ENCODE measurements at places on chromosomes 13 and 19.

DNA sequence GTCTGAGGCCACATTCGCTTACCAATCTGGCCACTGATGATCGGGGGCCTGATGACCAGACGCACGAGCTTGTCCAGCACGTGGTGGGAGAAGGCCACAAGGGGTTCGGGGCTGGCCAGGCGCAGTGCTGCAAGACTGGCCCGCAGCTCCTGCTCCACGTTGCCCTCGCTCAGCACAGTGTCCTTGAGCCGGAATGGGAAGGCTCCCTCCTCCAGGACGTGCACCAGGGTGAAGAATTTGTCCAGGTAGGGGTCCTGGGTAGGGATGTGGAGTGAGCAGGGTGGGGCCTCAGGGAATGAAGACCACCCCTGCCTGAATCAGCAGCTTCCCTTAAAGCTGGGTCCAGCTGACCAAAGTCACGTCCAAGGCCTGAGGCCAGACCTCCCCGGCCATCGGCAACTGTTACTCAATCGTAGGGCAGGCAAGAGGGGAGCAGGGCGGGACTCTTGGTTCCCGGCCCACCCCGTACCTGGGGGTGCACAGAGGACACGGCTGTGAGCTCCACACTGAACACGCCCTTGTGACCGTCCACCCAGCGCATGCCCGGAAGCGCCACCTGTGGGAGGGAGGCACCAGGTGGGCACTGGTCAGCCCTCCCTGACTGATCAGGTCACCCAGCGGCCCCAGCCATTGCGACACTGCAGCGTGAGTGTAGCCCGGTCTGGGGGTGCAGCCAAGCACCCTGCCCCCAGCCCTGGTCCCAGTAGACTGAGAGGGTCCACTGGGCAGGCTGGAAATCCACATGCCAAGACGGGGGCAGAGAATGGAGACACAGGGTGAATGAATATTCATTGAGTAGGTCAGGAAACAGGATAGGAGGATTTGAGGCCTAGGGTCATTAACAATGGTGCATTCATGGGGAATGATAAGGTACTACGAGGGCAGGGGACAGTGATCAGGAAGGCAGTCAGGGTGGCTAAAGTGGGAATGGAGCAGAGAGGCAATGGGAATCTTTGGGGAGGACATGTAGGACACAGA lies 2.8 kb upstream of the ANGPTL8 start:
- no peak for DNase-seq

GRCh38 chr19:36009633-36010379 lies 1.2 kb upstream of the SYNE4 start:
- no peak for DNase-seq

- peak; percentile 21 for DNase-seq
These were observed 629 bp upstream of the LRRC63 start for GRCh38 chr13:46211116-46211482.

- DNase-seq, result no peak
These were observed 24.3 kb upstream of the MYDGF start for GRCh38 chr19:4694211-4694987.

DNA sequence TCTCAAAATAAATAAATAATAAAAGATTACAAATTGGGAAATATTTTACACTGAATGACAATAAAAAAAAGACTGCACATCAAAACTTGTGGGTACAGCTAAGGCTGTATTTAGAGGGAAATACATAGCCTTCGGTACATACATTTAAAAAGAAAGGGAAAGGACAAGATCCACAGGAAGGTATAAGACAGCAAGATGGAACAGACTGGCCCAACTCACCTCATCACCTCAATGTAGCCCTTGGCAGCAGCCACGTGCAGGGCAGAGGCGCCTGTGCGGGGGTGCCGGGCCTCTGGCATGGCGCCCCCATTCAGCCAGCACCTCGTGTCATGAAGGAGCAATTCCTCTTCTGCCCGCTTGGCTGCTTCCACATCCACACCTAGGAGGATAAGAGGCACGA lies 14.2 kb downstream of the PPP1R12C start:
- DNase-seq, result no peak

- no peak for DNase-seq
These were observed 11.3 kb downstream of the PLEKHF1 start for GRCh38 chr19:29676586-29676985.

DNA sequence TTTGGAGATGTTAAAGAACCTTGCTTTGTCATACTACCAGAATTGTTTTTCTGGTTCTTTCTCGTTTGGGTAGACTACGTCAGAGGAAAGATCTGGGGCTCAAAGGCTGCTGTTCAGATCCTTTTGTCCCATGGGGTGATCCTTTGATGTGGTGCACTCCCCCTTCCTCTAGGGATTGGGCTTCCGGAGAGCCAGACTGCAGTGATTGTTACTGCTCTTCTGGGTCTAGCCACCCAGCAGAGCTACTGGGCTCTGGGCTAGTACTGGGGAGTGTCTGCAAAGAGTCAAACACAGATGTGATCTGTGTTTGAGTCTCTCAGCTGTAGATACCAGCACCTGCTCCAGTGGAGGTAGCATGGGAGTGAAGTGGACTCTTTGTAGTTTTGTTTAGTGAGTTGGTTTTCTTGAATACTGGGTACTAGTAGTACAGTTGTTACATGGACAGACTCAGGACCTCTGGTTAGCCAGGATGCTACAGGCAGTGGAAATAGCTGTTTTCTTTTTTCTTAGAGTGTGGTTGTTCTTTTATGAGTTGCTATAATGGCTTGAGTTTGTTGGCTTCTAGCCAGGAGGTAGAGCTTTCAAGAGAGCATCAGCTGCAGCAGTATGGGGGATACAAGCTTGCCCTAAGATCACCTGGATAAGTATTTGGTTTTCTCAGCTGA lies 34.4 kb downstream of the DNAJC15 start:
- no peak for DNase-seq

GRCh38 chr13:114099918-114100445 lies 32.4 kb downstream of the RASA3 start:
- no peak for DNase-seq

GRCh38 chr13:52842441-52842840 lies 6.0 kb downstream of the PCDH8 start:
- DNase-seq, result no peak

DNA sequence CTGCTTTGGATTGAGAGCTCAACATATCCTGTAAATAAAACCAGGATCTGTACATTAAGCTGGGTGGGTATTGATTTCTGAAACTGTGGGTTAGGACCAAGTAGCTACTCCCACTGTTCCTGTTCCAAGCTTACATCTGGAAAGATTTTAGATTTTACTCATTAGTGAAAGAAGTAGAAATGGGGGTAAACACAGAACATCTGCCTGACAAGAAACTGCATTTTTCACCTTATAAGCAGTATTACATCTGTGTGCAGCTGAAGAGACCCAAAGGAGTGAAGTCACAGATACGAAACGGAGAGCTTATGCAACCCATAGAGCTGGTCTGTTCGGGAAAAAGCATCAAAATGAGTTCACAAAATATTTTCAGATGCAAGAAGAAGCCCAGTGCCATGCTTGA lies 235.2 kb downstream of the SLITRK5 start:
- no peak for DNase-seq

DNA sequence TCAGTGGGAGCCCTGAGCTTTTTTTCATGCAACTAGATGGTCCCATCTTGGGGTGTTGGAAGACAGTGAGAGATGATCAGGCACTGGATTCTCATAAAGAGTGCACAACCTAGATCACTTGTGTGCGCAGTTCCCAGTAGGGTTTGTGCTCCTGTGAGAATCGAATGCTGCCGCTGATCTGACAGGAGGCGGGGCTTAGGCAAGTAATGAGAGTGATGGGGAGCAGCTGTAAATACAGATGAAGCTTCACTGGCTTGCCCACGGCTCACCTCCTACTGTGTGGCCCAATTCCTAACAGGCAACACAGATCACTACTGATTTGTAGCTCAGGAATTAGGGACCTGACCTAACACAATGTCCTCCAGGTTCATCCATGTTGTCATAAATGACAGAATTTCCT lies 43.6 kb upstream of the UBAC2 start:
- DNase-seq, result no peak

DNA sequence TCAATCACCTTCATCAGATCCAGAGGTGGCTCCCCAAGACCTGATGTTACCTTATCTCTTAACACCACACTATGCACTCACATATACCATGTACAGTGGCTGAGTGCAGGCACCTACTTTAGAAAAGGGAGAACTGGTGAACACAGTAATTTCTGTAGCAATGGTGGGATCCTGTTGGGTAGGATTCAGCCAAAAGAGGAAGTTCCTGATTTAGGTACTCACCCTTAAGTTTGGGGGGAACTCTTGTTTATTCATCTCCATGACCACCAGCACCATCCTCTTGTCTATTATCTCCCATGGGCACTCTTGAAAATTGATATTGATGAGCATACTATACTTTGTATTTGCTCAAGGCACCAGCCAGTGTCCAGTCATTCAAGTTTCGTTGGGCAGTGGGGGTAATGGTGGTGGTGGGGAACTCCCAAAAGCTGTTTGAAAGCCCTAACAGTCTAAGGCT lies 324.4 kb downstream of the LMO7 start:
- DNase-seq, result no peak

GRCh38 chr13:37295071-37295470 lies 189.6 kb upstream of the CSNK1A1L start:
- no peak for DNase-seq

DNA sequence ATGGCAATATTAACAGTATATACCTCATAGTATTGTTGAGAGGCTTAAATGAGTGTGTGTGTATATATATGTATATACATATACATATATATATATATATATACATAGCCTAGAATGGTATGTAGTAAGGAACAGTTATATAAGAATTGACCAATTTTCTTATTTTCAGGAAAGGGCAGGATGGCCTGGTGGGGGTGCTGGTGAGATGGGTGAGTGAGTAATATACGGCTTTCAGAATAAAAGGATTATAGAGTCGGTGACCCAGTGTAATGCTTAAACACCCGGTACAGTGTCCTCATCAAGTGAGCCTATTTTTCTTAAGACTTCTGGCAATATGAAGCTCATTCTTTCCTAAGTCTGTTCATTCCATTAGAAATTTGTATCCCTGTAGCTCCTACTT lies 11.7 kb upstream of the FAM216B start:
- DNase-seq, result no peak

DNA sequence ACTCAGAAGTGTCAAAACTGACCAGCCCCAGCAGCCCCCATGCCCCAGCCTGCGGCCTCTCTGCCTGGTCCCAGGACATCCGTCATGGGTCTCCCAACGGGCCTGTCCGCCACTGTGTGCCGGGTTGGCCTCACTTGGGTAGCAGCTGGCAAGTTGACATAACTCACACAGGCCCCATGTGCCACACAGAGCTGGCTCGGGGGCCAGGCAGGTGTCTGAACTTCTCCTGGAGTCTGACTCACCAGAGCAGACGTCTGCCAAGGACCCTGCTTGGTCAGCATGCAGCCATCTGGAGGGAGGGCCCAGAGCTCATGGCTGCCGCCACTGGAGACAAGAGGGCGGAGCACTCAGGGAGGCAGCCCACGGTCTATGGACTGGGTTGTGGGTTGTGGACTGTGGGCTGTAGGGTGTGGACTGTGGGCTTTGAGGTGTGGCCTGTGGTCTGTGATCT lies 32.0 kb upstream of the TMEM255B start:
- DNase-seq, result no peak

GRCh38 chr19:7376151-7376852 lies 27.6 kb downstream of the ARHGEF18 start:
- DNase-seq, result no peak

GRCh38 chr13:98519976-98520375 lies 56.9 kb downstream of the STK24 start:
- DNase-seq, result no peak

DNA sequence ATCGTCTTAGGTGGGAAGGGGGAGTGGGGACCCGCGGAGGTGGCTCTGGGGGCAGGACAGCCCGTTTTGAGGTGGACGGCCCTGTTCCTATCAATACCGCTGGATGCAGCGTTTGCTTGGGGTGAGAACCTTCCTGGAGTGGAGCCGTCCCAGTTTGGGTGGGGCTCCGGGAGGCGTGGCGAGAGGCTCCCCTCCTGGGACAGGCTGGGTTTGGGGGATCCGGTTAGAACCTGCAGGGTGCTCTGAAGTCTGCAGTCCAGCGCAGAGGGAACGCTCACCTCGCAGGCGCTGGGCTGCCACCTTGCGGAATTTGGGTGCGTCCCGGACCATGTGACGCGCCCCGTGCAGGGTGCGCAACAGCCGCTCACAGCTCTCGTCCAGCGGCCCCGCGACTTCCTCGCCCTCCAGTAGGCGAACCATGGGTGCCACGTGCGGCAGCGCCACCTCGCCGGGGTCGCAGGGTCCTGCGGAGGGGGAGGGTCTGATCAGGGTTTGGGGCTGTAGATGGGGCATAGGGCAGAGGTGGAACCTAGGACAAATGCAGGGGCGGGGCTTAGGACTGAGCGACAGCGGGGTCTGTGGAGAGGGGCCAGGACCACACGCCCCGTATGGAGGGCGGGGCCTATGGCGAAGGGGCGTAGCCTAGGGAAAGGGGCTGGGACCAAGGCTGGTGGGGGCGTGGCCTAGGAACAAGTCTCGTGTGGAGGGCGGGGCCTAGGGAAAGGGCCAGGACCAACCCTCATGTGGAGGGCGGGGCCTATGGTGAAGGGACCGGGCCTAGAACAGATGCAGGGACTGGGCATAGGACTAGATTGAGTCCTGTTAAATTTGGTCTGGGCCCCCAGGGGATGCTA lies 13.8 kb downstream of the SH2D3A start:
- peak; percentile 81 for DNase-seq

DNA sequence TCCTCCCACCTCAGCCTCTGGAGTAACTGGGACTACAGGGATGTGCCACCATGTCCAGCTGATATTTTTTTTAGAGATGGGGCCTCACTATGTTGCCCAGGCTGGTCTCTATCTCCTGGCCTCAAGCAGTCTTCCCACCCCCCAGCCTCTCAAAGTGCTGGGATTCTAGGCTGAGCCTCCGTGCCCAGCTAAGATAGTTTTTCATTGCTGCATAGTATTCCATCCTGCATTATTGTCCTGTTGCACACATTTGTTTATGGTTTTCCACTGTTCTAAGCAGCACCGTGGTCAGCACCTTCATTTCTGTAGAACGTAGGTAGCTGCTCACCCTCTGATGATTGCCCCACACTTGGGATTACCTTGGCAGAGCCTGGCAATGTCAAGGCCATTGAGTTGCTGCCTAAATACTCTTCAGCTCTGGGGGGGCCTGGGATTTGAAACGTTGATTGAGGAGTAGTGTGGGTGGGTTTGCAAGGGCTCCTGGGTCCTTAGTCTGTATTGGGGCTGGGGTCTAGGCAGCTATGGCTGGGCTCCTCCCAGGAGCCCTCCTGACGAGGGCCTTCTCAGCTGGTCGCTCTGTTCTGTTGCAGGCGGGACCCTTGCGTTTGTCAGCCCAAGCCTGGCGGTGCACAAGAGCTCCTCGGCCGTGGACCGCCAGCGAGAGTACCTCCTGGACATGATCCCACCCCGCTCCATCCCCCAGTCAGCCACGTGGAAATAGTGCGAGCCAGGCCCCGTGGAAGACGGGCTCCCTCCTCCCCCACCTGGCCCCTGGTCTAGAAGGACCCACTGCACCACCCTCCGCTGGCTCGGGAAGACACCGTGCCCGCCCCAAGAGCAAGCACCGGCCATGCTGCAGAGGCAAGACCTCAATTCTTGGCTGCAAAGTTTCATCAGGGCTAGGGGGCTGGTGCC lies 10.3 kb downstream of the TSSK6 start:
- DNase-seq, result no peak

- DNase-seq, result no peak
These were observed 57.3 kb downstream of the MBD3L2B start for GRCh38 chr19:6963937-6964336.

Measured in naive B cell (primary cell).